Activated CD4-positive, alpha-beta T cell treated with anti-CD3 and anti-CD28 coated beads, Interleukin-10, Interleukin-2, amounts not matched to agents 100 ng/mL and 50 ng/mL, durations not matched to agents 16 hours and 8 hours (primary cell): ENCODE measurements at places on chromosomes 7 and 10.
A peak's percentile ranks its signal among the peaks of the same experiment; 100 is the strongest.

DNA sequence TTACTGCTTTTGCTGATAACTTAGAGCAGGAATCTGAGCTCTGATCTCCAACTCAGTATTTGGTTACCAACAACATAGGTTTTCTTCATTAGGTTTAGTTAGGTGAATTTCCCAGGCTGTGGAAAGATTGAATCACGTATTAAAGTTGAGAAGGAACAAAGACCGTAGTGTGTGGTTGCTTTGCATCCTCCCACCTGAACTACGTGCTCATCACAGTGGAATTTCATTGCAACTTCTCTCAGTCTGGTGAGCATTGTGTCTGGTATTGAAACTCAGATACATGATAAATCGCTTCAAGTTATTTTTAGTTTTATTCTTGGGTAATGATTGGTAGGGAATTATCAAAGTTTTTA lies 139.4 kb upstream of the AKR1E2 start:
- DNase-seq = no peak

DNA sequence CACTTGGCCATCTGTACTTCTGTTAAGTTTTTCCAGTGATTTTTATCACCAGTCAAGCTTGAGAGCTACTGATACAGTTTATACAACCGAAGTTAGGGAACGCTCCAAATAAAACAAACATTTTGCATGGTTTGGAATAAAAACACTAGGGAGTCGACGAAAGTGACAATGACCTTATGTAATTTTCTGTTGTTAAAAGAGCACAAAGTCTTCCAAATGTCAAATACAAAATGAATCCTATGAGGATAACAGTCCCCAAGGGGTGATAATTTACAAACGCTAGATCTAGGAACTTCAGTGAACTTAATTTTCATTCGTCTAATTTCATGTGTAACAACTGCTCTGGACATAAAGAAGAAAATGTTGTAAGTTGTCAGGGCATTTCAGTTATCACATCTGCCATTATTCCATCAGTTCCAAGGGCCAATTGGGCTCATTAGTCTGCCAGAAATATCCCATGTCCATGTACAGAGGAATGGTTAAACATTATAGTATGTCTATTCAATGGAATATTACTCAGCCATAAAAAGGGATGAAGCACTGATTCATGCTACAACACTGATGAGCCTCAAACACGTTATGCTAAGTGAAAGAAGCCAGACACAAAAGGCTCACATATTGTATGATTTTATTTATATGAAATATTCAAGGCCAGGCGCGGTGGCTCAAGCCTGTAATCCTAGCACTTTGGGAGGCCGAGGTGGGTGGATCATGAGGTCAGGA lies 38.0 kb upstream of the CYTH3 start:
- no peak for DNase-seq

- DNase-seq = no peak
Measured at GRCh38 chr10:130655313-130656186, 519.4 kb downstream of the GLRX3 start.

- no peak for DNase-seq
Measured at GRCh38 chr10:70973275-70973674, 84.9 kb upstream of the PCBD1 start.

GRCh38 chr10:101901340-101901739 lies 57.7 kb upstream of the KCNIP2 start:
- no peak for DNase-seq

DNA sequence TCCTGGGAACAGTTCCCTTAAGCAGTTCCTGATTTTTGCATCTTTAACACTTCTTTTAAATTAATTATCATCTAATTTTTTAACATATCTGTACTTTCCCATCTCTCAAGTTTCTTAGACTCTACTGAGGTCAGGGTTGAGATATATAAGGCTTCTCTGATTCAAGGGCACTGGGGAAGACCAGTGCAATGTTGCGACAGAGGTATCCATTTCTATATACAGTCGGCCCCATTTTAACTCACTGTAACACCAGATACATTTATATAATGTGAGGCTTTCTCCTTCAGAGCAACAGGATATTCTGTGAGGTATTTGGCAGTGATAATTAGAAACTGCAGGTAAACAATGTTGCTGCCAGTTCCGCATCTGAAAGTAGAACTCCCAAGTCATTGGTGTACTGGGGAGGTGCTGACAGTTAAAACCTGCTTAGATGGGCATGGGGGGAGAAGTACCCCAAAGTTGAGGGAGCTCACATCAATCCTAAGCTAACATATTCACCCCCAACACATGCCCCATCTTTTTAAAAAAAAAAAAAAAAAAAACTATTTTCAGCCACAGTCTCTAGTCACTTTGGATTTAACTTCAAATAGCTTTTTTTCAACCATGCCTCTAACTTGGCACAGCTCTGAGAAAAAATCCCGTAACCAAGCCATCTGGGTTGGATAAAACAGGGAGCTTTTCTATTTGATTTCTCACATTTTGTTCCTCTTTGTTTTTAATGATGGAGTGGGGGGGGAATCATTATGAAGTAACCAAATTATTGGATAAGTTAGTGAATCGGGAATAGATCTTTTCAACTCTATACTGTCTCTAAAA lies 62.9 kb downstream of the REEP3 start:
- no peak for DNase-seq

- DNase-seq = no peak
Measured at GRCh38 chr7:87561102-87561501, 39.6 kb downstream of the ABCB1 start.

DNA sequence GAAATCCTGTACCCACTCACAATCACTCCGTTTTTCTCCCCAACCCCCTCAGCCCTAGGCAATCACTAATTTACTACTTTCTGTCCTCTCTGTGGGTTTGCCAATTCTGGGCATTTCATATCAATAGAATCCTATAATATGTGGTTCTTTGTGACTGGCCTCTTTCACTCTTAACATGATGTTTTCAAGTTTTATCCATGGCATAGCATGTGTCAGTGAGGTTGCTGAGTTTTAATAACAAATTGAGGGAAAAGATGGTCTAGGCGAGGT lies 11.9 kb downstream of the PLAU start:
- DNase-seq = peak; percentile 35
